ENCODE measurements at places on chromosomes 4 and X. TPM values are rescaled to one million over a fixed set of nuclear protein-coding genes. Genes with fewer than 3 reads are reported as not detected.
A peak's percentile ranks its signal among the peaks of the same experiment; 100 is the strongest.

RXFP1 gene
- total RNA-seq = 2.2 TPM

NDNF gene
- total RNA-seq = not detected

FRMPD4 gene
- total RNA-seq = 0.03 TPM

AFAP1 gene
- 33.1 TPM for total RNA-seq

NXF2 gene
- not detected for total RNA-seq

MAGEB10 gene
- total RNA-seq = not detected

DKK2 gene
- 15.7 TPM for total RNA-seq

PPP2R2C gene
- total RNA-seq = not detected

C4orf50 gene
- not detected for total RNA-seq

SLC10A3 gene
- 10.1 TPM for total RNA-seq

DMD gene
- total RNA-seq = 8.9 TPM

TXK gene
- 1.9 TPM for total RNA-seq

ZCCHC18 gene
- 1.2 TPM for total RNA-seq

DNA sequence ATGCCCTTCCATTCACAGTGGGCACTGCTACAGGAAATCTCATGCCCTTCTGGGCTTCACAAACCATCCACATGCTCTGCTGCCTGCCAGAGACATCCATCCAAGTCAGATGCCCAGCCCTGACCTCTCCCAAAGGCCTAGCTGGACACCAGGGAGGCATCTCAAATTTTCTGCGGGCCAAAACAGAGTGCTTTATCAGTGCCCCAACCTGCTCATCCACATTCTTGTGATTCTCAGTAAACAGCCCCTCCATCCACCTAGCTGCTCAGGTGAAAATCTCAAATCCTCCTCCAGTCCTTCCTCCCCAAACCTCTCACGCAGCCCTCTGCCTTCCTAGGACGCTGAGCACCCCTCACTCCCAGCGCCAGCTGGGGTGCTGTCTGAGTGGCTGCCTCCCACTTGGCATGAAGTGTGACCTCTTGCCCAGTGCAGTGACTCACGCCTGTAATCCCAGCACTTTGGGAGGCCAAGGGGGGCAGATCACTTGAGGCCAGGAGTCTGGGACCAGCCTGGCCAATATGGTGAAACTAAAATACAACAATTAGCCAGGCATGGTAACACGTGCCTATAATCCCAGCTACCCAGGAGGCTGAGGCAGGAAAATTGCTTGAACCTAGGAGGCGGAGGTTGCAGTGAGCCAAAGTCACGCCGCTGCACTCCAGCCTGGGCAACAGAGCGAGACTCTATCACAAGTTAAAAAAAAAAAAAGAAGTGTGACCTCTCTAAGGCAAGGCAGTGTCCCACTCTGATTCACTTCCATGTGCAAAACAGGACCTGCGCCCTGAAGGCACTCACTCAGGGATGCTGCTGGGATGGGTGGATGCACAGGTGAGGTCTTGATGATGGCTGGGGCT, 1.7 kb upstream of the AFAP1 start:
- no peak for DNase-seq

- DNase-seq = no peak
Observed at GRCh38 chr4:106312377-106312776, 3.6 kb downstream of the TBCK start.

DNA sequence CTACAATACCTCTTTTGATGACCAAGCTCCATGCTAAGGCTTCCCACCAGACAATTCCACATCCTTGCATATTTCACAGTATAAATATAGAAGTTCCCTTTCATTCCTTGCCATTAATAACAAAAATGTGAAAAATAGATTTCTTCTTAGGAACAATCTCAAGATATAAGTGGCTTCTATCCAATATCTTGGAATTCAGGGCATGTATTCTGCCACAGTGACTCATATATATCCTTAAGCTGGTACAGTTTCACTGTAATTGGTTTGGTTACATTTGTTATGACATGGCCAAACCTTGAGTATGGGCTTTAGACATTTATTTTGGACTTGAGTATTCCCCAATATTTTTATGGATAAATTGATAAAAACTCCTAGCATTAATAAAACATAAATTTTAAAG, 181.7 kb upstream of the DDX53 start:
- no peak for DNase-seq

GRCh38 chrX:124045109-124045508, 83.6 kb downstream of the STAG2 start:
- DNase-seq = no peak

DNA sequence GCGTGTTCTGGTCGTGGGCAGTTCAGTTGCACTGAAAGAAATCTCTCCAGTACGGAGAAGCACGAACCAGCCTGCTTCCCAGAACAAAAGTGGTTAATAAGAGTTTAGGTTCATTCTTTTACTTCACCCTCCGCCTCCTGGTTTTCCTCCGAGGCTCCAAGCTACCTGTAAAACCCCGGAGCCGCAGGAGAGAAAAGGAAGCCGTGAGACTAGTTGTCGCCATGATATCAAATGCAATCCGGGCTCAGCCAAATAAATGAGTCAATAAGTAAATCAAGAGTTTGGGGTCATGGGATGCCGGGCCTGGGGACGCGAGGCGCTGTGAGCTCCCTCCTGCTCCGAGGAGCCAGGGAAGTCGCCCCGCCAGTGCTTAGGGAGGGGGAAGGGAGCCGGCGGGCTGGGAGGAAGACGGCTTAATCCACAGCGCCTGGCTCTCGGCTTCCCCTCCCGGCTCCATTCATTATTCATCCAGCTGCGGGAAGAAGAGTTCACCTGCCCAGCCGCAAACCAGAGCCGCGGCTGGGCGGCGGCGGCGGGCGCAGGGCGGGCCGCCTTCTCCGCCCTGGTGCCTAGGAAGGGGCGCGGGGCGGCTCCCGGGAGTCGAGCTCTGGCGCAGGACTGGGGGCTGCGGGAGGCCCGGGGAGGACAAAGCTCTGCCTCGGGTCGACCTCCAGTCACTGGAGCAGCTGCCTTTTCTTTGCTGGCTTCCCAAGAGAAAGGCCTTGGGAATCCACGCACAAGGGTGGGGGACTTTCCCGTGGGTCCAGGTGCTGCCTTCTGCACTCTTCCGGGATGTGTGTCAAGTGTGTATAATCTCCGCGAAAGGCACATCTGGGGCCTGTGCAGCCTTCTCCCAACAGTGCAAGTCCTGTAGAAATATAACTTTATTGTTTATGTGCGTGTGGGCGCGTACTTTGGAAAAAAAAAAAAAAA, 1.7 kb downstream of the FRAS1 start:
- DNase-seq = no peak

DNA sequence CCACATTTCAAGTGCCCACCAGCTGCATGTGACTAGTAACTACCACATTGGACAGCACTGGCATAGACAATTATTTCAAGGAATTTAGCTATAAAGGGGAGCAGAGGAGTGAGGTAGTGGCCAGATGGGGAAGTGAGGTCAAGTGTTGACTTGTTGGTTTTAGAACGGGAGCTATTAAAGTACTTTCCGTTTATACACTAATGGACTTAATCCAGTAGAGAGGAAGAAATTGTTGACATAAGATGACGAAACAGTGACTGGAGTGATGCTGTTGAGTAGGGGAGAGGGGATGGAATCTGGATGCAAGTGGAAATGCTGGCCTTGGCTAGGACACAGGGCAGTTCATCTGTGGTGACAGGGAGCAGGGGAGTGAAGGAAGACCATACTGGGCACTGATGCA, 154.4 kb downstream of the AMMECR1 start:
- DNase-seq = no peak

GRCh38 chrX:12791257-12792228, at the start of gene PRPS2:
TSS of gene PRPS2 (plus strand) at chrX:12791412. CDS start at chrX:12791498, 86 bp downstream.
- DNase-seq = peak; percentile 54

- no peak for DNase-seq
Observed at GRCh38 chr4:40333921-40334352, 1.2 kb upstream of the CHRNA9 start.

GRCh38 chr4:28508636-28509035, 1648.0 kb downstream of the STIM2 start:
- DNase-seq = no peak

DNA sequence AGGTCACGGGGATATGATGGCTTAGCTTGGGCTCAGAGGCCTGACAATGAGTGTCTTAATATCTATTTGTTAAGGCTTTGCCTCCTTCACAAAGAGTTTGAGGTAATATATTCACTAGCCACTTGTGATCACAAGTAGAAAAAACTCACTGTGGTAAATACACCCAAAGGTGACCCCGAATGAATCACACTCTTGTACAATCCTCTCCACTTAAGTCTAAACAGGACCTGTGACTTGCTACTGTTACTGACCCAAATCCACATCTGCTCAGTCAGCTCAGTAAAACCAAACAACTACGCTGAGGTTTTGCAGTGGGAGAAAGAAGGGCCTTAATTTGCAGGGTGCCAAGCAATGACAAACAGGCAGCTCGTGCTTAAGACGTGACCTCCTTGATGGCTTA, 223.8 kb upstream of the MAGEC2 start:
- DNase-seq = no peak

GRCh38 chr4:52600275-52600674, 58.8 kb downstream of the USP46 start:
- no peak for DNase-seq

GRCh38 chr4:158538176-158538575, 16.5 kb downstream of the RXFP1 start:
- no peak for DNase-seq

DNA sequence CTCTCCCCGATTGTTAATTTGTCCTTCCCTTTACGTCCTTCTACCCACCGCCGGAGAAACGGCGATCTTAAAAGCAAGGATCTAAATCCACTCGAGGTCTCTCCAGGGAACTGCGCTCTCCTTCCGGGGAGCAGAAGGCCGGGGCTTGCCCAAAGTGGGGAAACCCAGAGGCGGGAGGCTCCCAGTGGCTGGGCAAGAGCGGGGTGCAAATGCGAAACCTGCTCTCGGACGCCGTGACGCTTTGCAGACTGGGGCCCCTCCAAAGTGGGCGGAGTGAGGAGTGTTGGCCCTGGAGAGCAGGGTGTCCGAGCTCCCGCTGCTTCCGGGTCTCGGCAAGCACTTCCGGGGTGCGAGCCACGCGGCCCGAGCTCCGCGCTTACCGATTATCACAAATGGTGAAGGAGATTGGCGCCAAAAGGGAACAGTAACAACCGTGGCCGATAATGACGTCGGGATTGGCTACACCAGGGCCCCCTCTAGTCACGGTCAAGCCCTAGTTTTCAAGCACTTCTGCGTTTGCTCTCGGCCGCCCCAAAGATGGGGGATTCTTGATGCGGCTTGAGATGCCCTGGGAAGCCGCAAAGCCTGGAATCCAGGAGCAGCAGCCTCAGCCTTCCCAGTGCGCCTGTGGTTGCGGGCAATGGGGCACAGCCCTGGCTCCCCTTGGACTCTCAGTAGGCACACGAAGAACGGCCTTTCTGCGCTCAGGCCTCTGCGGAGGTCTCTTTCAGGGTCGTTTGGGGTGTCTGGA, 29.0 kb downstream of the HAND2 start:
- DNase-seq = no peak

GRCh38 chr4:1600811-1601532, 83.1 kb downstream of the FAM53A start:
- DNase-seq = no peak

DNA sequence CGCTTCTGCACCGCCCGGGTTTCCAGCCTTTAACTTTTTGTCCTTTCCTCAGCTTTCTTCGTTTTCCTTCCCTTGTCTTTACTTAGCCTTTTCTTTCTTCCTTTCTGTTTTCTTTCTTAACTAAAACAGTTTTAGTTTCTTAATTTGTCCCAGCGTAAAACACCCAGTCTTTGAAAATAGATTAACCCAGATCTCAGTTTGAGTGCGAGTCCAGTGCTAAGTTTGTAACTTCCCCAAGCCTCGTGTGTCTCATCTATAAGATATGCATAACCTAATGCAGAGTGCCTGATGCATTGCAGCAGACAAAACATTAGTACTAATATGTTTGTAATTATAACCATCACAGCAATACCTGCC, 460 bp upstream of the GEMIN8 start:
- DNase-seq = no peak

DNA sequence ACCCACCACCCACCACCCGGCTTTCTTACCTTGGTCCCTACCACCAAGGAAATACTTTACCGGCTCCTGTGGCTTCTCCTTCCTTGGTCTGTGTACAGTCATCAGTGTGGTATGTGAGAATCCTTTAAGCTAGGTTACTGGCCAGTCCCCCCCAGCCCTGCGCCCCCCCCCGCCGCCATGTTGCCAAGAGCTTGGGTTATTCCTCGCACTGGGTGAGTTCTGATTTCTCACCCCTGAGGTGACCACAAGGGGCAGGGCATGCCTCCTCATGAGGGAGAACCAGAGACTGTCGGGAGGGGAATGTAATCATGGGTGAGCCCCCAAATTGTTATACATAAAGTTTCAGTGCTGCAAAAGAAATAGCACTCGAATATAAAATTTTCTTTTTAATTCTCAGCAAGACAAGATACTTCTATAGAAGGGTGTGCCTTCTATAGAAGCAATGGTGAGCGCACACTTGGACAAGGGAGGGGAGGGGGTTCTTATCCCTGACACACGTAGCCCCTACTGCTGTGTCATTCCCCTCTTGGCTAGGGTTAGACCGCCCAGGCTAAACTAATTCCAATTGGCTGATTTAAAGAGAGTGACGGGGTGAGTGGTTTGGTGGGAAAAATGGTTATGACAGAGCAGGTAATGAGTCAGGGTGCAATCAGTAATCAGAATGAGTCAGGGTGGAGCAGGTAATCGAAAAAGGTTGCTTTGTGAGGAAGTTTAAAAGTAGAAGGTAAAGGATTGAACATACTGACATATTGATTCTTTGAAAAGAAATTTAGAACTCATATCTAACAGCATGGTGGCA, 133.2 kb downstream of the KDM6A start:
- peak; percentile 37 for DNase-seq

GRCh38 chr4:11489453-11490083, 60.9 kb upstream of the HS3ST1 start:
- DNase-seq = no peak

GRCh38 chrX:129792586-129793291, 13.0 kb downstream of the SASH3 start:
- DNase-seq = no peak

DNA sequence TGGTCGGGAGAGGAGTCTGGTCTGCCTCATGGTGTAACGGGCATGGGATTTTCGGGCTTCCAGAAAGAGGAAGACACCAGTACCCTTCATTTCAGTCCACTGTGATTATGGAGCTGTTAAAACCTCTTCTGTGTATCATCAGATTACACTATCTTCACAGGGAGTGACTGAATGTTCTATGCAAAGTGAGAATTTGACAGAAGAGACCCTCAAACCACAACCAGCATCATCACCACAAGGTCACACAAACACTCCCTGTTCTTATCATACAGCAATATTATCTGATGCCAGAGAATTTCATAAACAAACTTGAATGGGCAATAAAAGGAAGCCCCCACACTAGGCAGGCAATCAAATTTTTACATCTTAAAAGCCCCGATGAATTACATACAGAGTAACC, 164.2 kb downstream of the PDGFRA start:
- no peak for DNase-seq

GRCh38 chrX:13755254-13755653, 20.7 kb downstream of the OFD1 start:
- DNase-seq = no peak

GRCh38 chrX:72202792-72203401, 21.3 kb downstream of the PIN4 start:
- DNase-seq = no peak

GRCh38 chrX:151396042-151396824, 773 bp upstream of the VMA21 start:
- DNase-seq = no peak

GRCh38 chr4:157280673-157281072, 60.1 kb downstream of the GRIA2 start:
- DNase-seq = no peak

Data from SJSA1 (cell line).